Endodermal cell (in vitro differentiated cells): ENCODE measurements at places on chromosomes 16 and 17. TPM values are rescaled to one million over a fixed set of nuclear protein-coding genes. Genes with fewer than 3 reads are reported as not detected.
A peak's percentile ranks its signal among the peaks of the same experiment; 100 is the strongest.

The MYO1C gene
- 72.2 and 75.5 TPM in 2 replicates for total RNA-seq

The CAMKK1 gene
- 3.8 and 4.5 TPM in 2 replicates for total RNA-seq

The TBX21 gene
- total RNA-seq = not detected in 2 replicates

The TAC4 gene
- total RNA-seq = 1.5 and 1.6 TPM in 2 replicates

The RAB34 gene
- 91.8 to 111 TPM (median 107 TPM) in 3 replicates for total RNA-seq

The TMEM100 gene
- total RNA-seq = 2.4 and 4.3 TPM in 2 replicates

The GNAO1 gene
- 2.7 to 3.9 TPM (median 2.8 TPM) in 3 replicates for total RNA-seq

GRCh38 chr16:89173174-89173921 lies 1.8 kb downstream of the CDH15 start:
- DNase-seq = no peak

- DNase-seq = no peak
These were observed 602.5 kb upstream of the SALL1 start for GRCh38 chr16:51753467-51754127.

DNA sequence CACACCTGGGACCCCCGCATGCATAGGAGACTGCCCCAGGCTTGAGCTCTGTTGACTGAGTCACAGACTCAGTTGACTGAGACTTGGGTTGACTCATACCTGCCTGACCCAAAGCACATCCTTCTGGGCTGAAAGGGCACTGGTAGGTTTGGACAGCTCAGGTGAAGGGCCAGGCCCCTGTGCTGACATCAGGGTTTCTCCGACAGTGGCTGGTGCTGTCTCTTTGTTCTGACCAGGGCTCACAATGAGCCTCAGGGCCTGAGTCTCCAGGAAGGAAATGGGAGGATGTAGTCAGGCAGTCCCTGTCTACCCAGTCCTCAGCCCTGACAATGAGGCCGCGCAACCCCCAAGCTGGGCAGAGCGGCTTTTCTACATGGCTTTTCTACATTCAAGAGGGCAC lies 6.5 kb downstream of the SPNS2 start:
- peak; percentile 60 for DNase-seq

- peak; percentile 93 for DNase-seq
These were observed 65.9 kb upstream of the IRX6 start for GRCh38 chr16:55257966-55258613.

- peak; percentile 71 for DNase-seq
These were observed 2.6 kb upstream of the SPHK1 start for GRCh38 chr17:76381633-76382350.

DNA sequence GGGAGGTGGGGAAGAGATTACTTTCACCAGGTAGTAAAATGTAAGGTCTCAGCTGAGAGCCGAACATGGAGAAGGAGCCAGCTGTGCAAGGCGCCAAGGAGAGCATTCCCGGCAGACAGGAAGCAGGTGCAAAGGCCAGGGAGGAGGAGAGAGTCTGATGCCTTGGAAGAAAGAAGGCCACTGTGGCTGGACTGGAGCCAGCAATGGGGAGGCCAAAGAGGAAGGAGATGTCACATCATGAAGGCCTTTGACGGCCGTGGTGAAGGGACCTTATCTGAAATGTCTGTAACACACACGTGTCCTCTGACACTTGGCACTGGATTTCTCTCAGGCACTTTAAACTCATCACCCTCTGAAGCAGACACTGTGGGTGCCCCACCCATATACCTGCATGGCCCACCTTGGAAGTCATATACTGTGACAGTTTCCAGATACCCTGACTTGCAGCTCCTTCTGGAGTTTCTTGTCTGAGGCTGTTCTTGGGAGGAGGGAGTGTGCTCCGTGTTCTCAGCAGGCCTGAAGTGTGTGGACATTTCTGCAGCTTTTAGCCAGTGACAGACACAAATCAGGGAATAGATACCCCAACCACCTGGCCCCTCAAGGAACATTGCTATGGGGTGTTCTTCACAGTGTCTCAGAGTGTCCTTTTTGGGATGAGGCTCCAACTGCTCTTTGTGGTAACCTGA lies 1.9 kb upstream of the SLC5A2 start:
- DNase-seq = no peak

DNA sequence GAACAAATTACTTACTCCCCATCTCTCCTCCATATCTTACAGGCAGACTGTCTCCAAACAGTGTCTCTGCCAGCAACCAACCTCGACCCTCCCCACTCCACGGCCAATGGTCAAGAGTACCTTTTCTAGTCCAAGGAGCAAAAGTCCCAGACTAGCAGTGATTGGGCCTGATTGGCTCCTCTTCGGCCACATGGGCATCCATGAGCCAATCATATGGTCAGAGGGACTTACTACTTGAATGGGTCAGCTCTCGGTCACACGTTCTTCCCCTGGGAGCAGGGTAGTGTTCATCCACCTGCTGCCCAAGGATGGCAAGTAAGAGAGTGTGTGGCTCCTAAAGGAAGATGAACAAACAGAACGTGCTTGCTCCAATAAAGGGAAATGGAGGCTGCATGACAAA lies 84.6 kb downstream of the C16orf78 start:
- peak; percentile 45 for DNase-seq

DNA sequence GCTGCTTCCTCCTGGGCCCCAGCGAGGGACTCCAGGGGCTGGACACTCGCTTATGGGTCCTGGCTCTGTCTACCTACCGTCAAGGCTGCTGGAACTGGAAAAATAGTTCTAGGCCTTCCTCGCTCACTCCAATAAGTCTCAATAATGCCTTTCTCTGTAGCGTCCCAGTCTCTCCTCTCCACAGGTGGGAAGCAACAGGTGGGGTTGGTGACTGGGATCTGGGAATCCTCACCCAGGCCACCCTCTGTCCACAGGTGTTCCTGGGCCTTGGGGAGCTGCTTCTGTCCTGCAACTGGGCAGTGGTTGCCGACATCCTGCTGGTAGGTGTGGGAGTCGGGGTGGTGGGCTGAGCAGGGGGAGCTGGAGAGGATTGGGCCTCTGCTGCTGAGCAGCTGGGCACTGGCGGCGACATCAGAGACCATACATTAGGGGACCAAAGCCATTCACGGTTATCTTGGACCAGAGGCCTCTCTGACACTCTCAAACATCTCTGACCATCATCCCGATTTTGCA lies 20.3 kb upstream of the SPNS2 start:
- DNase-seq = no peak

GRCh38 chr17:39174920-39175694 lies 9.1 kb upstream of the ARL5C start:
- DNase-seq = peak; percentile 97
